ENCODE measurements at places on chromosomes 5 and 9.

GRCh38 chr5:78506261-78507024 is 142.1 kb downstream of the LHFPL2 start:
- no peak for DNase-seq

DNA sequence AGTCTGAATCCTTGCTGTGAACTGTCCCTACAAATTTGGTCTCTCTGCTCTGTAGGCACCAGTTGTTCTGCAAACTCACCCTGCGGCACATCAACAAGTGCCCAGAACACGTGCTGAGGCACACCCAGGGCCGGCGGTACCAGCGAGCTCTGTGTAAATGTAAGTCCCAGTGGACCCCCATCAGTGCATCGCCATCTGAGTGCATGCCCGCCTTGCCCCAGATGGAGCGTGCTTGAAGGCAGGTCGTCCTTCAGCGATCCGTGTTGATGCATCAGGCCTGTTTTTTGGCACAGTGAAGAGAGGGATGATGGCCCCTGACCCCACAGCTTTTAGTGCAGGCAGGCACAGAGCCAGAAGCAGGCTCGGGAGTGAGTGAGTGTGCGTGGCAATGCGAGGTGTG is 1.3 kb downstream of the SURF2 start:
- DNase-seq = no peak

DNA sequence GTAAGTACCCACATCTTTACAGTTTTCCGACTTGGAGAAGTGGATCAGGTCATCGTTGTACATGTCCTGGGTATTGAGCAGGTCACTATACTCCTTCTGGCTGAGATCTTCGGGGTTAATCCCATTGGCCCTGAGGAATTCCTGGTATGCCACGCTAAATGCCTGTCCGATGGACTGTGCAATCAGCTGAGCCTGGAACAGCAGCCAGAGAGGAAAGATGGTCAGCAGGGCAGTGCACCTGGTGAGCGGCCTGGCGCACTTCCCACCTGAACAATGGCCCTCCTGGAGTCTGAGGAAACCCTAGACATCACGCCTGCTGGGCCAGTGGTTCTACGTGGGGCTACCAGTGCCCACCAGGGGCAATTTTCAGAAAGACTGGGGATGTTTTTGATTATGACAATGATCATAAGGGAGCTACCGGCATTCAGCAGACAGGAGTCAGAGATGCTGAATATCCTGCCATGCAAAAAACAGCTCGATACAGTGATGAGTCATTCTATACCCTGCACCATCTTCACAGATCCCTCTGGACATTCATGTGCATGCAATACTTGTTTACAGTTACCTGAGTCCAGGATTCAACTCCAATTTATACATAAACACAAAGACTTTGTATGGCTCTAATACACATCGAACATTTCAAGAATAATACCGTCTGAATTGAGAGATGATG is 127.2 kb downstream of the ENTREP1 start:
- no peak for DNase-seq

GRCh38 chr9:113589407-113589806 is 125.9 kb downstream of the RGS3 start:
- no peak for DNase-seq

DNA sequence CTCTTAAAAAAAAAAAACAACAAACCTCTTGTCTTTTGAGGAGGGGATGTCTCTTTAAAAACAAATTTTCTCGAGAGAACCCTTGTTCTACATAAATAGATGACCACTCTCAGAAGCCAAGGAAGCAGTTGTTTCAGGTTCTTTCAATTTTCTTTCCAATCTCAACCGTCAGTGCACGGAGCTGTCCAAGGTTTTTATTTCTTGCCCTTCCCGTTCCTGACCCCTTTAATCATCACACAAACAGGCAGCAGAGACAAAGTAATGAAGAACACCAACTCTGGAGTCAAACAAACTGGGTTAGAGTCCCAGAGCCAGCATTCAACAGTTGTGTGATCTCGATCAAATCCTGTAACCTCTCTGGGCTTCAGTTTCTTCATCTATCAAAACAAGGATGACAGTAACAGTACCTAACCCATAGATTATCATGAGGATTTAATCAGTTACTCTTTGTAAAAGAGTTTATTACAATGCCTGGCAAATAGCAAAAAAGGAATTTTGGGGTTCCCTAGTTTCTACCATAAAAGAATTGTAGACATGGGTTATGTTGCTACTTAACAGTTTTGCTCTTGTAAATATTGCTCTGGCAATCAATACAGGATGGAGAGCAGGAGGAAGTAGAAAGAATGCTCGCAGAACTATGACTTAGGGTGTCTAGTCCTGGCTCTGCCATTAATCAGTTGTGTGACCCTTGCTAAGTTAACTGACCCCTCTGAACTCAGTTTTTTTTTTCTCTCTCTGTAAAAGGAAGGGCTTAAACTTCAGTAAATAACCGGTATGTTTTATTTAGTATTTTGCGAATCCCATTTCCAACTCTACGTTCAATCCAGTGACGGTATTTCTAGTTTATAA is 1.0 kb upstream of the NIM1K start:
- no peak for DNase-seq

GRCh38 chr9:15142878-15143534 is 164.0 kb downstream of the TTC39B start:
- no peak for DNase-seq

GRCh38 chr9:14741369-14741768 is 18.8 kb upstream of the CER1 start:
- DNase-seq = no peak

DNA sequence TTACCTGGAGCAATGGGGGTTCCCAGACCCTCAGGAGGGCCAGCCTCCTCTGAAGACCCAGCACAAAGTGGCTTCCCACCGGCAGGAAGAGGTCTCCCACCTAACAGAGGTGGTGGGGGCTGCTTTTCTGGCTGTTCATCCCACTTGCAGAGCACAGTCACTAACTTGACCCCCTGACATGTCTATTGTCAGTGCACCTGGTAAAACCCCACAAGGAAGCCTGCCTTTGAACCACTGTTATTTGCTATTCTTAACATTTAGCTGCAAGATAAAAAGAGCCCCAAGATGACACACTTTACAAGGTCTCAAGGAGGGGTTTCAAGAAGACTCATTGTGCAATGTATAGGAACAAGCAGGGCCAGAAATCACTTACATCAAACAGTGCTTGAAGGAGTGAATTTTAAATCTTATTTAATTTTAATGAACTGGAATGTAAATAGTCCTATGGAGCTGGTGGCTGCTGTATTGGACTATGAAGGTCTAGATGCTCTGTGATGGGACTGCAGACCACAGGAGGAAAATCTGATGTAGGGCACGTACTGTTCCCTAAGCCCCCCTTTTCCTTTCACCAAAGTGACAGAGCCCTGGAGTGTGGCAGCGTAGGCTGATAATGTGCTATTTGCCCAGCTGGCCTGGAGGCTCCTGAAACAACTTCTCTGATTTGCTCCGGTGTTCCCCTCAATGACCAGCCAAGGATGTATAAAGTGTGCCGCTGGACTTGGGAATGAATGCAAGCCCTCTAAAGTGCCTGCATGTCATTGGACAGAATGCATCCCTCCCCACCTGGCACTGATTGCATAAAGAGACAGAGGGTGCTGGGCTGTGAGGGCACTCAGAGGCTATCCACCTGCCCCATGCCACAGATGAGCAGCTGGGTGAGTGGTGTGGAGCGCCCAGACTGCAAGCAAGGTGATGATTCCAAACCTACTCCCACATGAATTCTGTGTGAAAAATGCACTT is 80.2 kb downstream of the PTPN3 start:
- no peak for DNase-seq

DNA sequence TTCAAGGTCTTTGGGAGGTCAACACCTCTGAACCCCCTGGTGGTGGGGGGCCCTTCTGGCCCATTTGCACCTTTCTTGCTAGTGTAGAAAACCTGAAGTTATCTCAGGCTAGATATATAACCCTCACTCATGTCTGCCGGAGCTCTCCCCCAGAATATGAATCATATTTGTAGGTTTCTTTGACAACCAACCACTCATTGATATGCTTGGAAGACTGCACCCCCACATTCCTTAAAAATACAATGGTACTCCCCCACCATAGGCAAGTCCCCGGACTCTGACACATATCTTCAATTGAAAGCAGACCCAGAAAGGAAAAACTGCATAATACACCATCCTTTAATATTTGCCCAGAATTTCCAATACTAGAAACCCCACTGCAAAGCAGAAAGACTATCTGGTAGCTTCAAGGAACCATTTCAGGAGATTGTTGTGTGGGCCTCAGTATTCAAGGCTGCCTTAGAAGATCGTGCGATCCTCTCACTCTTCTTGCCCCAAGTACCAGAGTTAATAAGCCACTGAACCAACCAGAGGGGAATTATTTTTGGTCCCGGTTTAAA is 978 bp upstream of the UBE2B start:
- DNase-seq = no peak

DNA sequence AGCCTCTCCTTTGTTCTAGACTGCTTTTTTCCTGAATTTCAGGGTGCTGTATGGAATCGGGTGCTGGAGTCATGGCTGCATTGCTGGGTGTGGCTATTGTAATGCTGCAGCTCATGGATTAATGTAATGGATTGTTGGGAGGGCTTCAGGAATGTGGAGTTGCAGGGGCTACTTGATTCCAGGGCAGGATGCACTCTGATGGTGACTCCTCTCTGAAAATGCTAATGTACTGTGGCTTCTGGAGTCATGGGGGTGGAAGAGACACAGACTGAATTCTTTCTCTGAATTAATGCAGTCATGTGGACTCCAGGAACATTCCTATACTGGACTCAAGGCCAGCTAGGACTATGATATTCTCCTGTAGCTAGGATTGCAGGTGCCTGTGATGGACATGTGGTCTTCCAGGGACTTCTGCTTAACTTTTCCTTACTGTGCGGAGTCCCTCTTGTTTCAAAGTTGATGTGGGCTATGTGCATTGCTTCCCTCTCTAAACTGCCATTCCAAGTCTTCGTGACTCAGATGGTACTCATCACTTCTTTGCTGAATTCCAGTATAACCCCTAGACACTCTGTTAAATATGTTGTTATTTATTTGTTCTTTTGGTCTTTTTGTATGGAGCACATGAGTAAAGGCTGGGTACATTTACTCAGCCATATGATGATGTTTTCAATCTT is 396.2 kb downstream of the KCTD16 start:
- no peak for DNase-seq

GRCh38 chr5:83472213-83472507 is 616 bp downstream of the VCAN start:
- no peak for DNase-seq

DNA sequence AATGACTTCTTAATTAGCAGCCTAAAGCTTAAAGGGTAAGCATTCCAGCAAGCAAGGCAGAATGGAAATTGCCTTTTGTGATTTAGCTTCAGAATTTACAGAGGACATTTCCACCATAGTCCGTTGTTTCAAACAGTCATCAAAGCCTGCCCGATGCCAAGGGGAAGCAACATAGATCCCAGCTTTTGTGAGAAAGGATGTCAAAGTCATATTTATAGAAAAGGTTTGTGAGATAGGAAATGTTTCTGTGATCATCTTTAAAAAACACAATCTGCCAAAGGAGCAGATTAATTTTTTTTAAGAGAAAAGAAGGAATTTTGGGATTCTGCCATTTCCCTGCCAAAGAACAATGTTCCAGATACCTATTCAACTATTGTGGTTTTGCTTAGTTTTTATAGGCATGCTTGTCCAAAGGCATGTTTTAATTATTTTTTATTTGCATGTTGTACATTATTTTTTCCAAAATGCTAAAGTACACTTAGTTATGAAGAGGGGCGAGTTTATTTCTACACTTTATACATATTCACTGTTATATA is 346.9 kb downstream of the ZNF608 start:
- no peak for DNase-seq

- DNase-seq = no peak
Measured at GRCh38 chr5:102119252-102119651, 176.8 kb downstream of the SLCO4C1 start.

DNA sequence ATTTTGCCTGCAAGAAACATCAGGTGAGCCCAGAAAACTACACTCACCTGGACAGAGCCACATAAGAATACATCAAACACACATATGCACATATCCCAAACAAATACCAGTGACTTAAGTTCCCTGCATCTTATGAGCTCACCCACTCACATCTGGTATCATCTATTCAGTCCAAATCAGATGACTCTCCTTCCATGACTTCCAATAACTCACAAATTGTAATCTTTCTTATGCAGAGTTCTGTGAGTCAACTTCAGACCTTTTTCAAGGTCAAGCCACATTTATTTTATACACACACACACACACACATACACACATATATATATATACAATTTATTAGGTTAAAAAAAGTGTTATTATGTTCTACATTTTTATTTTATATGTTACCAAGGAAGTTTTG is 1711.9 kb upstream of the CDH9 start:
- DNase-seq = no peak

DNA sequence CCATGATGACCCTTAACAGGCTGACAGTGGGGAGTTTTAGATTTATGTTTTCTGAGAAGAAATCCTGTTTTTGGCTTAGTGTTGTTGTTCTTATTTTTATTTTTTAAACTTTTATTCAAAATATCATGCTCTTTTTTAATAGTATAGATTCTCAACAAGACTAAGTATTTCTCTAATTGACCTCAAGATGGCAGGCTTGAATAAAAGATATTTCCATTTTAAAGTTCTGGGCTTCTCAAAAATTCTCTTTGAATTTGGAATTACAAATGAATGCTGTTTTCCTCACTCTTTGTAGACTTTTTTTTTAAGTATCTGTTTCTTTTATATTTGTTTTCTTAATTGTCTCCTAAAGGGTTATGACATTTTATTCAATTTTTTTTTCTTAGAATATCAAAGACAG is 50.0 kb upstream of the SH3GL2 start:
- DNase-seq = no peak

DNA sequence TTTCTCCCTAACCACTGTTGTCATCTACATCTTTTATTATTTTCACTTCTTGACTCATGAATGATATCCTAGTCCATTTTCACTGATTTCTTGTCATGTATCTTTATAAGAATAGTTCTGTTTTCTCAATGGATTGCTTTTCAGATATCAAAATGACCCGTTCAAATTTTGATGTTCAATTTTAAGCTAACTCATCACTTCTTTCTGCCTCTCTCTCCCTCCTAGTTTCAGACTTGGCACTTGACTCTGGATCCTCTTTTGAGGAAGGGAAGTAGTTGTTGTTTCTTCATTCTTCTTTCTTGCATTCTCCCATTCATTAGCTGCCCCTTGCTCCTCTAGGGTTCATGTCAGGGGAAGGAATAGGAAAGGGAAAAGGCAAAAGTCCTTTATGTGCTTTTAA is 23.7 kb downstream of the CSNK1G3 start:
- DNase-seq = no peak

DNA sequence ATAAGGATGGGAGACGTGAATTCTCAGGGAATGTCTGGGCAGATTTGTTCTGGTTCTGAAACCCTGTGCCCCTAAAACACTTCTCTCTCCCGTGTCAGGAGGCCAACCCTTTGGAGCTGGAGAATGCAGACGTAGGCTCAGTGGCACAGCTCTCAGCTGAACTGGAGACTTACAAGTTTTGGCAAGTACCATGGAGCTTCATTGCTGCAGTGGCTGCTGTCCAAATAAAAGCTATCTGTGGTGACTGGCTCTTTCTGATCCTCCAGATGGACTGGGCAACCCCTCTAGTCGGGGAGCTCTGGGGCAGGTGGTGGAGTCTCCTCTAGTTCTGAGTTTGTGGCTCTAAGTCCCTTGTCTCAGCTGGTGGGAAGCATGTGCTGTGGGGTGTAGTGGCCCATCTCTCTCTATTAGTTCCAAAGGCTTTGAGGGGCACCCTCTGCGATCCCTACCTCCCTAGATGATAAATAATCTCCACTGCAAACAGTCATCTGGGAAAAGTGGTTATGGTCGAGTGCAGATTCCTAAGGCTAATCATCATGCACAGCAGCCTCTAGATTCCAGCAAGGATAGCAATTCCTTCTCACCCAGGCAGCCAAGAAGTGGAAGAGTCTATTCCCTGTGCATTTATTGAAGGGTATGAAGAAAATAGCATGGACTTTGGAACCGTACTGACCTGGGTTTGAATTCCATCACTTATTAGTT is 204.2 kb upstream of the KLF4 start:
- no peak for DNase-seq

Measured in stimulated activated CD8-positive, alpha-beta memory T cell treated with anti-CD3 and anti-CD28 coated beads, Interleukin-7, amount 100 ng/mL, for 24 hours (primary cell).